Astrocyte of the cerebellum (primary cell): ENCODE measurements at places on chromosomes 2 and 18.

GRCh38 chr18:61466736-61467135 is 133.5 kb downstream of the CDH20 start:
- no peak for DNase-seq

GRCh38 chr2:12883906-12884305 is 167.2 kb downstream of the TRIB2 start:
- no peak for DNase-seq

- no peak for DNase-seq
These were observed 96.8 kb downstream of the GLI2 start for GRCh38 chr2:120832296-120833070.

GRCh38 chr2:31386172-31386571 is 28.4 kb downstream of the XDH start:
- no peak for DNase-seq

- DNase-seq = no peak
These were observed 33.4 kb upstream of the ITGA6 start for GRCh38 chr2:172394002-172394401.
